ENCODE measurements at places on chromosomes 13 and 19.

DNA sequence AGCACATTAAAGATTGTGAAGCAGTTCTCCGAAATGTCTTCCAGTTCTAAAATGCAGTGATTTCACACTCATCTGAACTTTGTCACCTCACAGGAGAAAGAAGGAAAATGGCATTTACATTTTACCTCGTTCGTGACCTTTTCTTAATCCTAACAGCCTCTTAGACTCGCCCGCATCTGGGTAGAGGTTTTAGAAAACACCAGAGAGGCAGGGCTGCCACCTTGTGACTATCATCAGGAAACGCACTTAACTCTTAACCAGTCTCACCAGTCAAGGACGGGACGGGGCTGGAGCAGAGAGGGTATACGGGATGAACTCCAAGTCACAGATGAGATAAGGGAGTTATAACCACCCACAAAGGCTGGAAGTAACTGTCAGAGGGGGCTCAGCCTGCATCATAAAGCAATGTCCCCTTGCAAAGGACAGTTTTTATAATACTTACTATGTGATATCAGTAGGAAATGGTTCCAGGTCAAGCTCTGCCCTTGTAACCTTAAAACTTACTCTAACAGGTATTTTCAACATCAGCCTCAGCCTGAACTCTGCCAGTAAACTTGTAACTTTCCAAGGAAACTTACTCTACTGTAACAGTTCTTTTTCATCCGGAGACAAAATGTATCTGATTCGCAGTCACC lies 8.6 kb upstream of the CEACAM6 start:
- peak; percentile 3 for DNase-seq

DNA sequence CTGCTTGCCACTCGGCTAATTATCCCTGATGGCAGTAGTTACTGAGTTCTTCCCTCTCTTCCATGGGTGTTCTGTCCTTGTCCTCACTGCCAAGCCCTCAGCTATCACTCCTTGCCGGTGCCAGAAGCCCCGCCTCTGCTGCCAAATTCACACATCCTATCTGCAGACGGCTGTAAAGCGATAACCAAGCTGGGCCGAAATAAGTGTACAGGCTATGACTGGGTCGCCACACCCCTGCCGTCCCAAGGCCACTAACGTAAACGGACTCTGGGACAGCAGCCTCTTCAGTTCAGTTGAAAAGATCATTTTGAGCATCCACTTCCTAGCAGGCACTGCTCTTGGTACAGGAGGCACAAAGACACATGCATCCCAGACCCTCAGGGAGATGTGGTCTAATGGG lies 13.3 kb downstream of the SLC7A1 start:
- DNase-seq: no peak

GRCh38 chr13:43100667-43101066 lies 77.3 kb downstream of the DNAJC15 start:
- no peak for DNase-seq

GRCh38 chr13:109483284-109483683 lies 303.1 kb downstream of the IRS2 start:
- no peak for DNase-seq

GRCh38 chr19:574658-575526 lies 2.5 kb downstream of the BSG start:
- DNase-seq: no peak

- no peak for DNase-seq
Observed at GRCh38 chr13:96994017-96994857, at the start of gene OXGR1. OXGR1 (minus strand) TSS chr13:96994476; CDS start chr13:96987759, 6,717 bp downstream.

DNA sequence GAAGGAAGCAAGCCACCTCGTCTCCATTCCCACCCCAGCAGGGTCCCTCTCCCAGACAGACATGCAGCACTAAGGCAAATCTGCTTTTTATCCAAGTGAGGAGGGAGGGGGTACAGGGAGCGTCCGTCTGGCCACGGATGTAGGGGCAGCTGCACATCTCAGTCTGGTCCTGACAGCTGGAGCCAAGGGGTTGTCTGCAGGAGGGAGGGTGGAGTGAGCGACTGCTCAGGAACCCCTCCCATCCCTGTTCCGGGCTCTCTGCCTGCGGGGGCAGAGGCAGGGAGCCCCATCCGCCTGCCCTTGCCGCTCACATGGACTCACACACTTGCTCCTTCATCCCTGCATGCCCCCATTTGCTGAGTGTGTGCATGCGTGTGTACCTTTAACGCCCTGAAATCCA lies 2.5 kb downstream of the TMEM190 start:
- no peak for DNase-seq

DNA sequence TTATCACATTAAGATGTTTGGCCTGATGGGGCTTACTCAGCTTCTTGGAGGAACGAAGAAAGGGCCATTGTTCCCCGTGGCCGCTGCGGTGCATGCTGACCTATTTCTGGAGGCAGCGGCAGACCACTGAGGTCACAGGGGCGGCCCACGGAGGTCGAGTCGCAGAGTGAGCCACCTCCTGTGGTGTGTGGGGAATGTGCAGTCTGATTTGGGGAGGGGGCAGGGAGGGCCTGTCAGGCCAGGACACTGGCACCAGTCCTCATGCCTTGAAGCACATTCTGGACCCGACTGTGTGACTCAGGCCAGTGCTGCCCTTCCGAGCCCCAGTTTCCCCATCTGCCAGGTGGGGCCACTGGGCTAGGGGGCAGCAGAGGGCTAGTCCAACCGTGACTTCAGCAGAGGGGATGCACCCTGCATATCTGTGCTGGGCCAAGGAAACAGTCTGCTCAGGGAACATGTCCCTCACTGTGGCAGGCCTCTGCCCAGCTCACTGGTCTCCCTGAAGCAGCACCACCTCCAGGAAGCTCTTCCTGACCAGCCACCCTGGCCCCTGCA lies 6.3 kb downstream of the SLC7A10 start:
- DNase-seq: no peak

DNA sequence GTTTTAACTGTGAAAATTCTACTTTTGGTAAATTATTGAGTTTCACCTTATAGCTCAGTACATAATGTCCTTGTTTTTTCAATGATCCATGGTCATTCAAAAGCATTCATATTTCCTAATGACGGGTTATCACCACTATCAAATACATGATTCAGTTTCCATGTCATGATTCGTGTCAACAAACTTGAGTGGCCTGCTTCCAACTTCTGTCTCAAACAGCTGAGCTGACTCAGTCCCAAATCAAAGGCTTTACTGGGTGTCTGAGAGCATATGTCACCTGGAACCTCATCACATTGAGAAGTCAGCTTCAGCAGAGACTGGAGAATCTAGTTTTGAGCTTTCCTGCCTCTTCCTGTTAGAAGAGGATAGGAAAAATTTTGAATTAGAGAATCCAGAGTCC lies 40.3 kb upstream of the SGCG start:
- no peak for DNase-seq

DNA sequence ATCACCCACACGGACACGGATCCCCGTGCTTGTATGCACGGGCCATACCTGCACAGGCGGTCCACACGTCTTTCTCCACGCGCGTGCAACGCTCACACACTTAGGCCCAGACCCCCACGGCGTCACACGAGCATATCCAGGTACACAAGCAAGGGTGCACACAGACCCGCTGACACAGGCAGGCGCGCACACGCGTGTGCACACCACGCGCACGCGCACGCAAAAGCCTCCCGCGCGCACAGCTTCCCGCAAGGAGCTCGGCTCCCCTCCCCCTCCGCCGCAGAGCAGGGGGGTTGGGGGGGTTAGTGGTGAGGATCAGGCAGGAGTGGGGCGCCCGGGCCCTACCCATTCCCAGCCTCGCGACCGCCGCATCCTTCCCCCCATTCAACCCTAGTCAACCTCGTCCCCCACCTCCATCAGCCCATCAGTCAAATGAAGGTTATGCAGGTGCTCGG lies 407 bp downstream of the RAB3A start:
- no peak for DNase-seq

DNA sequence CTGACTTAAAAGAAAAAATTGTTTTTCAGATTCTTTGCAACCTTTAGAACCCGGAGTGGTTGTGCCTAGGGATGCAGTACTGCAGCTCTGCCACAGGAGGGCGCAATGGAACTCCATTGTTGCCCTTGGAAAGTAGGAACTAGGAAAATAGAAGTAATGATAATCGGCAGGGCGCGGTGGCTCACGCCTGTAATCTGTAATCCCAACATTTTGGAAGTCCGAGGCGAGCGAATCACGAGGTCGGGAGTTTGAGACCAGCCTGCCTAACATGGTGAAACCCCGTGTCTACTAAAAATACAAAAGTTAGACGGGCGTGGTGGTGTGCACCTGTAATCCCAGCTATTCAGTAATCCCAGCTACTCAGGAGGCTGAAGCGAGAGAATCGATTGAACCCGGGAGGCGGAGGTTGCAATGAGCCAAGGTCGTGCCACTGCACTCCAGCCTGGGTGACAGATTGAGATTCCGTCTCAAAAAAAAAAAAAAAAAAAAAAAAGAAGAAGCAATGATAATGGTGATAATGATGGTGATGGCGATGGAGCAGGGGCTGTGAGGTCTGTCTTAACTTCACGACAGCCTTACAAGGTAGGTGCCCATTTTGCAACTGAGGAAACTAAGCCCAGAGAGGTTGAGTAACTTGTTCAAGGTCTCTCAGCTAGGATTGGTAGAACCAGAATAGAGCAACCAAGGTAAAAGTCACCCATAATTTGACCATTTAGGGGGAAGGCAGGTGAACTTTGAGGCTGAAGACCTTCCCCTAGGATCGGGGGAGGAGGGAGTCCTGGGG lies 5.5 kb upstream of the ADAMTS10 start:
- no peak for DNase-seq

DNA sequence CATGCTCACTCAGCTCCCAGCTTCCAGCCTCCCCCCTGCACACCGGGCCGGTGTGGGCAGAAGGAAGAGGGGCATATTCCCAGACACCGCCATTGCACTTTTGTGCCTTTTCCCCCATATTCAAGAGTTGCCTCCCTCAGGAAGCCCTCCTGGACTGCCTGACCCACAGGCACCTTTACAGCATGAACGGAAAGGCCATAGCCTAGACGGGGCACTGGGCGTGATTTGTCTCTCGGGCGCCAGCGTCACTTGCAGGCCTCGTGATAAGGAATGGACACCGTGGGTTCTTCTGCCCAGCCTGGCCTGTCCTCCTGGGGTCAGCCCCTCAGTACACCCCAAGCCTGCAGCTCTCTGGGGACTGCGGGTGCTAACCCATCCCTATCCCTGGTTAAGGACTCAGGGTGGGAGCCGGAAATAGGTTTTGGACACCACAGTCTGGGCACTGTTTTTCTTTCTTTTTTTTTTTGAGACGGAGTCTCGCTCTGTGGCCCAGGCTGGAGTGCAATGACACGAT lies 933 bp upstream of the UQCR11 start:
- no peak for DNase-seq

- no peak for DNase-seq
Observed at GRCh38 chr13:102793611-102794355, 5.0 kb downstream of the POGLUT2 start.

DNA sequence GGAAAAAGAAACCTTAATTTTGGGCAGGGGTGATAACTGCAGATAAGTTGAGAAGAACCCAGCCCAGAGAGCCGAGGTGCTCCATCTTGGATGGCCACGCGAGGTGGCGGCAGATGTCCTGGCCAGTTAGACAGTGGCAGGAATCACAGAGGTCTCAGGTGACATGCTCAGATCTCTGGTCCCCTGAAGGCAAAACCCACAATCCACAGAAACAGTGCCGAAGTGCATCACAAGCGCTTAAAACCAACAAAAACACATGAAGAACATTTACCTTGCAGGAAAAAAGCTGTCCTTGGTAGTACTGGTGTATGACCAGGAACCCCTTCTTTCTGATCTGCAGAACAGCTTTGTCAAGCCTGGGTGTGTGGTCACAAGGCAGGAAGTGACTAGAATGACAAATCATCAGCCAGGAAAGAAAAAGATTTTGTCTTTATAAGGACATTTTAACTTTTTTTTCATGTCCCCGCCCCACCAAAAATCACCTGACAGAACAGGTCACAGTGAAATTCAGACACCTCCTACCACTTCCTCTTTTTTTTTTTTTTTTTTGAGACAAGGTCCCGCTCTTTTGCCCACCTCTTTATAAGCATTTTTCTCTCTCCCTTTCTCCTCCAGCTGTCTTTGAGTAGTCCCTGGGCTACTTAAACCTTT lies at the start of gene LCP1:
Gene LCP1, minus strand, starts transcription at position 338 of the 651 bp plus-strand sequence. CDS start 22,515 bp downstream, outside the sequence.
- DNase-seq: no peak

DNA sequence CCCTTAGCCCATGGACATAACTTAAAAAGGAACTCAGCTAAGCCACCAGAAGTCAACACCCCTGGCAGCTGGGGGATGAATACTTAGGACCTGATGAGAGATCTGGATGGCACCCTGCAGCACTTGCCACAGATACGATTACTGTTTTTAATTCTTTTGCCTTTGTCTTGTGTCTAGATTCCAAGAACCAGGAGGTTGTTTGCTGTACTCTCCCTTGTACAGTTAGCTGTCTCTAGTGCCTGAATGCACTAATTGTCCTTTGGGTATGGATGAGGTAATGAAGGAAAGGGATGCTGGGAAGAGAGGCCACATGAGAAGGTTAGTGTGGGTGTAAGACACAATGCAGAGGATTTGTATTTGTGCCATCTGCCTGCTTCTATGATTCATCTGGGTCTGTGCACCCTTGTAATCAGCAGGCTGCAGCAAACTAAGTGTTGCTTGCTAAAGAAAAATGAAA lies 385.8 kb downstream of the KCNRG start:
- DNase-seq: peak; percentile 74

DNA sequence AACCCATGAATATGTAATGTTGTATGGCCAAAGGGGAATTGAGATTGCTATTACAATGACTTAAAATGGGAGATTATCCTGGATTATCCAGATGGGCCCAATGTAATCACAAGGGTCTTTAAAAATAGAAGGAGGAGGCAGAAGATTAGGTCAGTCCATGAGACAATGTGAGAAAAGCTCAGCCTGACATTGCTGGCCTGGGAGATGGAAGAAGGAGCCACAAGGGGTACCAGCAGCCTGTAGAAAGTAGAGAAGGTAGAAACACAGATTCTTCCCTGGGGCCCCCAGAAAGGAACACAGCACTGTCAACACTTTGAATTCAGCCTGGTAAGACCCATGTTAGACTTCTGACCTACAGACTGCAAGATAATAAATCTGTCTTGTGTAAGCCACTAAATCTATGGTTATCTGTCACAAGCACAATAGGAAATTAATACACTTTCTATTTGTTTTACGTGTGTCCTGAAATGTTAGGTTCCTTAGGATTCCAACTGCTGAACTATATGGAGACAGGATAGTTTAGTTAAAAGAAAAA lies 132.9 kb upstream of the SERP2 start:
- no peak for DNase-seq

GRCh38 chr13:33174491-33174890 lies 111.1 kb downstream of the STARD13 start:
- no peak for DNase-seq

GRCh38 chr13:92716749-92717148 lies 509.9 kb upstream of the GPC6 start:
- DNase-seq: no peak

- no peak for DNase-seq
Observed at GRCh38 chr13:50594276-50595051, 249.0 kb downstream of the DLEU7 start.

DNA sequence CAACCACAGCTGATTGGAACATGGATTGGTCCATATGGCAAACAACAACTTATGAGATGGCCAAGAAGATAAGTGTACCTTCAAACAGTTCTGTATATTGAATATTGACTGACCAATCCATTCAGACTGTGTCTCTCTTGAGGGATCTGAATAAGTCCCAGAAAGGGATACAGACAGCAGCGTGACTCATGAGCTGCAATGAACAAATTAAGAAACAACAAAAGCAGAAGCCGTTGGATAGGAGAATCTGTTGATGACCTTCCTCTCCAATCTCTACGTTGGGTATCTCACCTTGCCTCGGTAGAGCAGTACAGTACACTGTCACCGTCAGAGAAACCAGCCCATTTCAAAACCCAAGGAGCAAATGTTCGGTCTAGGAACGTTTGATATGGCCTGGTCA lies 21.3 kb downstream of the MBD3L2B start:
- no peak for DNase-seq

Measured in AG04449 (cell line).